ENCODE measurements at places on chromosomes 6 and 20. TPM values are rescaled to one million over a fixed set of nuclear protein-coding genes. Genes with fewer than 3 reads are reported as not detected.
A peak's percentile ranks its signal among the peaks of the same experiment; 100 is the strongest.

DNA sequence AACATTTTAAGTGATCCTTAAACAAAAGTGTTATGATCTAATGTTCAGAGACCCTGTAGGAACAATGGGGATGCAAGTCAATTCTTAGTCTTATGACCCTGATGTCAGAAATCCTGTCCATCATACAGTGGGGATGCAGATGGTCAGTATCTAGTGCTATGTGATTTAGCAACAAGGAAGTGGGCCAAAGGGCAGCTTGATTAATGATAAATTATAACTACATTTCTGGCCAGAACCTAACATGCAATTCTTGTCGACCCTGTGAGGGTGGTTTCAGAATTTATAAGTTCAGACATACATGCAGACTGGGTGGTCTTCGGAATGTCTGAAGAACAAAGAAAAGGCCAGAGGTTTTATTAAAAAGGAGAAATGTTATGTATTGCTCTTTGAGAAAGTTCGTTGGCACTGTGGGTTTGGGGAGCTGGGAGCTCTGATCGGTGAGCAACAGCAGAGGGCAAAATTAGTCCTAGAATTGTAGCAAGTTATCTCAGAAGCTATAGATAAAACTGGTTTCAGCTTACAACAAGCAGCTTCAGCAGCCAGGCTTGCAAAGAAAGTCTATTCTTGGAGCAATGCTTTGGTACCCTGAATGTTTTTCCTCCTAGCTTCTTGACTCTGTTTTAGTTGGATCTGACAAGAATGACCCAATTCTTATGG, 50.8 kb downstream of the RPF2 start:
- H3K36me3 ChIP-seq = no peaks in the 10 kb centered on the region
- H3K27me3 ChIP-seq = peaks cover 3% of the 10 kb centered on the region
- DNase-seq = no peak
- no peak overlapping the region for H3K27ac ChIP-seq
- no peak overlapping the region for H3K4me3 ChIP-seq
- H3K4me1 ChIP-seq = no peaks in the 10 kb centered on the region

DNA sequence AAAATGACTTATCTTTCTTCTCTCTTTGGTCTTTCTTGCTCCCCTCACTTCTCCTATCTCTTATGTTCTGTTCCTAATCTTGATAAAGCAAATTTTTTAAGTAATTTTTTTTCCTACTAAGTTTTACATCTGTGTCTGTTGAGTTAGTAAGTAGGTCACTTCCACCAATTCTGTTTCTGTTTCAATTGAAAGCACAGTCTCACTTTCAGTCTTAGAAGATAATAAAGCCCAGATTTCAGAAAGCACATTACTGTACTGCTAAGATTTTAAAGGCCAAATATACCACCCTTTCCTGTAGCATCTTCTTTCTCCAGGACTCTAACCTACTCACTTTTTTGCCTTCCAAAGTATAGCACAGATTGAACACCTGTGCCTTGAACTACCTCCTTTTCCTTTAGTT, 866.1 kb upstream of the ADGRB3 start:
- H3K27ac ChIP-seq = no peak overlapping the region
- no peaks in the 10 kb centered on the region for H3K4me1 ChIP-seq
- H3K4me3 ChIP-seq = no peak overlapping the region
- no peaks in the 10 kb centered on the region for H3K27me3 ChIP-seq

GRCh38 chr6:163356324-163356723, 58.2 kb upstream of the QKI start:
- no peak overlapping the region for H3K27ac ChIP-seq
- no peaks in the 10 kb centered on the region for H3K4me1 ChIP-seq
- no peak for DNase-seq
- no peaks in the 10 kb centered on the region for H3K36me3 ChIP-seq
- H3K4me3 ChIP-seq = no peak overlapping the region

GRCh38 chr6:174036-174435, 118.3 kb upstream of the DUSP22 start:
- no peaks in the 10 kb centered on the region for H3K4me1 ChIP-seq
- no peaks in the 10 kb centered on the region for H3K27me3 ChIP-seq
- no peak overlapping the region for H3K4me3 ChIP-seq
- H3K36me3 ChIP-seq = no peaks in the 10 kb centered on the region
- no peak overlapping the region for H3K27ac ChIP-seq
- DNase-seq = no peak

GRCh38 chr6:35663447-35664235, 25.1 kb downstream of the FKBP5 start:
- no peaks in the 10 kb centered on the region for H3K27me3 ChIP-seq
- H3K36me3 ChIP-seq = no peaks in the 10 kb centered on the region
- no peak for DNase-seq
- peak overlapping the region; percentile 51 for H3K27ac ChIP-seq
- no peak overlapping the region for H3K4me3 ChIP-seq

GRCh38 chr20:5001174-5002076, at the start of gene SLC23A2:
Gene SLC23A2, minus strand, starts transcription at chr20:5001510. Its CDS starts 68,948 bp downstream, at chr20:4932562.
- peak within 1 kb of the TSS; percentile 25 for H3K27ac ChIP-seq
- peaks cover 27% of the 10 kb centered on the region for H3K4me1 ChIP-seq
- H3K4me3 ChIP-seq = peak within 1 kb of the TSS; percentile 65
- no peaks in the 10 kb centered on the region for H3K27me3 ChIP-seq
- DNase-seq = peak; percentile 55

GRCh38 chr6:160040055-160040454, 71.2 kb downstream of the IGF2R start:
- no peak overlapping the region for H3K27ac ChIP-seq
- no peak for DNase-seq
- no peaks in the 10 kb centered on the region for H3K27me3 ChIP-seq

DNA sequence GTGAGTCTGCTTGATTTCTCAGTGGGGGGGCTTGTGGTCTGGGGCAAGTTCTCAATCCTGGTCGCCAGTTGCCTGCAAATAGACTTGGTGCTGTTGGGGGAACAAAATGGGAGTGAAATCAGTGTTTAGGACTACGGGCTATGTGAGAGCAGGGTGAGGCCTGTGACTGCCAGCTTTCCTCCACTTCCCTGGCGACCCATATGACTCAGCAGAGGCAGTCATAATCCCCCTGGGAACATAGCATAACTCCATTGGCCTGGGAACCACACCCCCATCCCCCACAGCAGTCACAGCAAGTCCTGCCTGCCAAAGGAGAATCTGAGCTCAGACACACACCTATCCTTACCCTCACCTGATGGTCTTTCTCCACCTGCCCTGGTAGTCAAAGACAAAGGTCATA, 387.9 kb downstream of the LMBRD1 start:
- H3K27ac ChIP-seq = no peak overlapping the region
- no peaks in the 10 kb centered on the region for H3K4me1 ChIP-seq
- no peak for DNase-seq
- no peaks in the 10 kb centered on the region for H3K36me3 ChIP-seq
- no peaks in the 10 kb centered on the region for H3K27me3 ChIP-seq
- H3K4me3 ChIP-seq = no peak overlapping the region

DNA sequence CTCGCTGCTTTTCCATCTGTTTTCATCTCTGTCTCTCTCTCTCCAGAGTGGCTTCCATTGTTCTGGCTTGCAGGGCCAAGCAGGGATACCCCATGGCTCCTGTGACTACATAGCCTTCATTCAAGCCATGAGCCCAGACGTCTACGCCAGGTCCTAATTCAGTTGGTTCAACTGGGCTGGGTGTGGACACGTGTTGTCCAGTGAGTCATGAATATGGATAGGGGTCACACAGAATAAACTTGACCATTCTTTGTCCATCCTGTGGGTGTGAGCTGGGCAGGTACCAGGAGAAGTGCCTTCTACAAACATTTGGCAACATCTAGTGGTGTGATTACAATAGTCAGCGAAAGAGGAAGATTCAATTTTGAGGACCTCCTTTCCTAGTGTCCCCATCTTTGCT, 96.9 kb upstream of the ARMC2 start:
- no peak for DNase-seq
- no peak overlapping the region for H3K4me3 ChIP-seq
- no peaks in the 10 kb centered on the region for H3K27me3 ChIP-seq
- H3K27ac ChIP-seq = no peak overlapping the region

DNA sequence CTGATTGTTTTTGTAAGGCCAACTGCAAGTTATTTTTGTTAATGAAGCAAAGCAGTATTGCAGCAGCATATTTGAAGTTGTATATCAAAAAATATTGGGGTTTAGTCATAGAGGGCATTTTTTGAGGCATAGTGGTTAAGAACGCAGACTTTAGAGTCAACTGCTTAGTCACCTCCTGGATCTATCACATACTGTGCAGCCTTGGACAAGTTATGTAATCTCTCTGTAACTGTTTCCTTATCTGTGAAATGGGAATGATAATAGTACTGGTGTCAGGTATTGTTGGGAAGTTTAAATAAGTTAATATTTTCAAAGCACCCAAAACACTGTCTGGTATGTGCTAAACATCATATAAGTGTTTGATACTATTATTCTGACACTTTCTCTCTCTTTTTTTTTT, 27.2 kb upstream of the EFHC1 start:
- no peak overlapping the region for H3K4me3 ChIP-seq
- H3K27ac ChIP-seq = peak overlapping the region; percentile 89
- peaks cover 80% of the 10 kb centered on the region for H3K4me1 ChIP-seq
- no peaks in the 10 kb centered on the region for H3K27me3 ChIP-seq

DNA sequence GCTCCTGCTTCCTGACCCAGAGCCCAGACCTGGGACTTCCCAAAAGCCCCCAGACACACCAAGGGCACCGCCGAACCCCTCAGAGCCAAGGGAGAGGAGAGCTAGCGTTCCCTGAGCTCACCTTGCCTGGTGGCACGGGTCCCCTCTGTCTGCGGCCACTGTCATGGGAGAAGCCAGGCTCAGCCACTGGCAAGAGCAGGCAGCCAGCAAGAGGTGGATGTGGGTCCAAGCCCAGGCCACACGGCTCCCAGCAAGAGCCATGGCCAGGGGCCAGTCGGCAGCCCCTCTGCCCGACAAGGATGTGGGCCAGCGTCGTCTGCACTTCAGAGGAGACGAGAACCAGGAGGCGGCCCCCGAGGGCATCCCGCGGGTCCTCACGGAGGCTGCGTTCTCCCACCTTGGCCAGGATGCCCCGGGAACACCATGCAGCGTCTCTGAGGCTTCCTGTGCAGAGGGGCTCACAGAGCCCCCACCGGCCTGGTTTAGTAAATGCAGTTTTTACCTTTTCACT, 2.2 kb upstream of the PPDPF start:
- H3K36me3 ChIP-seq = peaks cover 9% of the 10 kb centered on the region
- no peak overlapping the region for H3K27ac ChIP-seq
- DNase-seq = no peak
- no peaks in the 10 kb centered on the region for H3K27me3 ChIP-seq
- peaks cover 30% of the 10 kb centered on the region for H3K4me1 ChIP-seq

- no peak for DNase-seq
- no peak overlapping the region for H3K27ac ChIP-seq
- H3K27me3 ChIP-seq = no peaks in the 10 kb centered on the region
- peaks cover 42% of the 10 kb centered on the region for H3K36me3 ChIP-seq
- no peaks in the 10 kb centered on the region for H3K4me1 ChIP-seq
These were observed 42.9 kb downstream of the UQCC1 start for GRCh38 chr20:35368666-35369423.

GRCh38 chr20:63857764-63858392, 3.4 kb upstream of the ABHD16B start:
- no peak for DNase-seq
- H3K4me1 ChIP-seq = peaks cover 3% of the 10 kb centered on the region
- H3K27ac ChIP-seq = no peak overlapping the region
- H3K4me3 ChIP-seq = no peak overlapping the region
- peaks cover 7% of the 10 kb centered on the region for H3K36me3 ChIP-seq
- no peaks in the 10 kb centered on the region for H3K27me3 ChIP-seq

DNA sequence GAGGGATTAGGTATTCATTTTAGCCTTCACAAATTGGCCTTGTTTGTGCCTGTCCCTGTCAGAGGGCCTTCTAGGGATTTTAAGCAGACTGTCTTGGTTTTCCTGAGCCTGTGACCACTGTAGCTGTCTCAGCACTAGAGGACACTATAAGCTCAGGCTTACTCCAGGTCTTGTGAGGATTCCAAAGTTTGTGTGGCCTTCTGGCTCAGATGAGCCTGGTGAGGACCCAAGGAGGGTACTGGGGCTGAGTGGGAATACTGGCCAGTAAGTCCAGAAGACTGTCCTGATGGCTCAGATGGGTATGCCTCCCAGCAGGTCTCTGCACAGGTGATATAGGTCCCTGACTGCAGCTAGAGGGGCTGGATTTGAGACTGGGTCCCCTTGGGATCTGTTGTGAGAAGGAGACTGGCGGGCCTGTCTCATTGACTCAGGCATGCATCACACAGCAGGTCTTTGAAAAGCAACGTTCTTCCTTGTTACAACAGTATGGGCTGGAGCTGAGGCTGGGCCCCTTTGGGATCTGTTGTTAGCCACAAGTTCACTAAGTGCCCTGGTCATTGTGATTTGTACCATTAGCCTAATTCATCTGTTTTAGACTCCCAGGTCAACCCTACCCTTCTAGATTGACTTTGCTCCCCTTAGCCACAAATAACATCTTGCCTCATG, 26.3 kb upstream of the TFB1M start:
- no peaks in the 10 kb centered on the region for H3K36me3 ChIP-seq
- no peak for DNase-seq
- no peaks in the 10 kb centered on the region for H3K4me1 ChIP-seq
- H3K4me3 ChIP-seq = no peak overlapping the region
- H3K27ac ChIP-seq = no peak overlapping the region

- H3K4me3 ChIP-seq = no peak overlapping the region
- H3K27me3 ChIP-seq = no peaks in the 10 kb centered on the region
- no peaks in the 10 kb centered on the region for H3K36me3 ChIP-seq
- H3K4me1 ChIP-seq = peaks cover 43% of the 10 kb centered on the region
- H3K27ac ChIP-seq = no peak overlapping the region
These were observed 22.2 kb downstream of the ZNF831 start for GRCh38 chr20:59185809-59186208.

- peaks cover 4% of the 10 kb centered on the region for H3K27me3 ChIP-seq
- no peak overlapping the region for H3K4me3 ChIP-seq
- H3K27ac ChIP-seq = no peak overlapping the region
- no peak for DNase-seq
- no peaks in the 10 kb centered on the region for H3K36me3 ChIP-seq
- H3K4me1 ChIP-seq = no peaks in the 10 kb centered on the region
These were observed 254.0 kb downstream of the CDC5L start for GRCh38 chr6:44641344-44642031.

DNA sequence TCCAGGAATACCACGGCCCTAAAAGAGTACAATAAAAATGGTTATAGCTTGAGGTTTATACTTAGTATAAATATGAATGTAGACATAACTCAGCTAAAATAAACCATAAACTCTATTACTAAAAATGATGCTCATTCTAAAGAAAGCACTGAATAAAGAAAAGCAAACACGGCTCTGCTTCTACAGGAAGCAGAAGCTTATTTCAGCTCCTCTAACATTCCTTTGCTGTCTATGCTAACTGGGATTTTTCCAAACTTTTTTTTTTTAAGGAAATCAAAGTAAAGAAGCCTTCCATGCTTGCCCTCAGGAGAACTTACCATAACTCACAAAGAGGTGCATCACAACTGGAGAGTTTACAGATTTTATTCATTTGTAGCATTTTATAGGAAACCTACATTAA, 30.8 kb downstream of the COL9A1 start:
- no peak for DNase-seq
- H3K27me3 ChIP-seq = no peaks in the 10 kb centered on the region
- H3K4me3 ChIP-seq = no peak overlapping the region

- peaks cover 12% of the 10 kb centered on the region for H3K4me1 ChIP-seq
- no peak overlapping the region for H3K4me3 ChIP-seq
- no peak overlapping the region for H3K27ac ChIP-seq
- H3K27me3 ChIP-seq = no peaks in the 10 kb centered on the region
- H3K36me3 ChIP-seq = no peaks in the 10 kb centered on the region
These were observed 3.9 kb upstream of the SYS1 start for GRCh38 chr20:45359069-45359405.

GRCh38 chr20:17990278-17990972, 21.6 kb downstream of the MGME1 start:
- H3K4me3 ChIP-seq = no peak overlapping the region
- H3K27ac ChIP-seq = no peak overlapping the region
- DNase-seq = no peak
- H3K36me3 ChIP-seq = peaks cover 12% of the 10 kb centered on the region

KHDC1L gene
- total RNA-seq = not detected

GNMT gene
- total RNA-seq = 3.4 TPM

ZNF334 gene
- 0.15 TPM for total RNA-seq

BMP5 gene
- total RNA-seq = not detected

LAMA4 gene
- total RNA-seq = not detected

ENPP4 gene
- 8.0 TPM for total RNA-seq

SLCO4A1 gene
- 0.98 TPM for total RNA-seq

Measured in T-cell (primary cell).